ENCODE measurements at places on chromosomes 16 and 17.

DNA sequence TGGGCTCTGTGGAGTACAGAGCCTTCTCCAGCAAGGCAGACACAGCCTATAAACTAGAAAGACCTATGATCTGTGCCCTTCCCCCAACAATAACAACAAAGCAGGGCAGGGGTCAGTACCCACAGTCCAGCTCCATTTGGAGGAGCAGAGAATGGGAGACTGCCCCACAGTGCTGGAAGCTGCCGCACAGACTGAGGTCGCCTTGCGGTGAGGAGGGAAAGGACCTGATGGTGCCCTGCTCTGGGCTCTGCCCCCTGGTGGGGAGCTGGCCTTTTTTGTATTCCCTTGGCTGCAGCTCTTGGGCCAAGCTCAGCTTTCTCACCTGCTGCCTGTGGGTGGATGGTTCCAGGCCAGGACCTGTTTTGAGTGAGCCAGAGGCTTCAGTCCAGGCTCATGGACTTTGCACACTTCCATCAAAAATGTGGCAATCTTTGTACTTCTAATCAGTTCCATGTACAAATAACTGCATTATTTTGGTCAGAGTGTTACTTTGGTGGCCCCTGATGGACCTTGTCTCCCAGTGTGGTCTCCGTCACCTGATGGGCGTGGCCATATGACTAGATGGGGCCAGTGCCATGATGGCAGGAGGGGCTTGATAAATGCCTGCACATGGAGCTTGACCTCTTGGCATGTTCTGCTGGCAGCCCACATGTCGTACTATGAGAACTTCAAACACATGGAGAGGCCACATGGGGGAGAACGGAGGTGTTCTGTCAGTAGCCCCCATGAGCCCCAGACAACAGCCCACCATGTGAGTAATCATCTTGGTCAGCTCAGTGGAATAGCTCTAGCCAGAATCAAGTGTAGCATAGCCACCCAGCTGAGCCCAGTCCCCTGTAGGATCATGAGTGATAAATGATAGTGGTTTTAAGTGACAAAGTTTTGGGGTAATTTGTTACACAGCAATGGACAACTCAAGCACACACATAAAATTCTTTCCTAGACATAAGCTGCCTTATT is 24.2 kb downstream of the B9D1 start:
- DNase-seq = peak; percentile 31

DNA sequence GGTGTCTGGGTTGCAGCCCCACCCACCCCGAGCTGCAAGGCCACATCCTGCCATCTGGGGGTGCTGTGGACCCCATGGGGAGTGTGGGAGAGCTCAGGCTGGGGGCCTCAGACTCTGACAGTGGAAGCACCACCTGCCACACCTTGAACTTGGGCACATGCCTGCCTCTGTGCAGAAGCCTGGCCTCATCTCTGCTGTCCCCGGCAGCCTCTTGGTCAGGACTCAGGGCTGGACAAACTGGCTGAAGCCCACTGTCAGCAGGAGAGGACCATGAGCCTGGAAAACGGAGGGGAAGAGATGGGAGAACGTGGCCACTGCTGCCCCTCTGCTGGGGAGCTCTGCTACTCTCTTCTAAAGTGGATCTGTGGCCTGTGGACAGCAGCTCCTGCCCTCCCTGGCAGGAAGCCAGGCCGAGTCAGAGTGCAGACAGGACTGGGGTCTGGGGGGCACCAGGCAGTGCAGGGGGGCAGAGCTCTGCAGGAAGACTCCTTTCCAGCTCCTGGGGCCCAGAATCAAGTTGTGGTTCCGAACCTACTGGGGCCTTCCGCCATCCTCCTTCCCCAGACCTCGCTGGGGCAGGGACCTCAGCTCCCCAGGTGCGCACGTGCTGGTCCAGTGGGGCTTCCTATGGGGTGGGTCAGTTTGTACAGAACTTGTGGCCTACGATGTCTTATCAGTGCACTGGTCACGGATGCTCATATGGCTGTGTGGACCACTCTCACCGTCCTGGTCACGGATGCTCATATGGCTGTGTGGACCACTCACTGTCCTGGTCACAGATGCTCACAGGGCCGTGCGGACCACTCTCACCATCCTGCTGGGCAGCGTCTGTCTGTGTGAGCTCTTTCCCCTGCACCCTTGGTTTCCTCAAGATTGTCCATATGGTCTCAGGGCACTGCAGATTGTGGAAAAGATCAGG is 207.7 kb downstream of the LAT start:
- no peak for DNase-seq

GRCh38 chr16:75282466-75283281 is 31.2 kb upstream of the BCAR1 start:
- DNase-seq = no peak

DNA sequence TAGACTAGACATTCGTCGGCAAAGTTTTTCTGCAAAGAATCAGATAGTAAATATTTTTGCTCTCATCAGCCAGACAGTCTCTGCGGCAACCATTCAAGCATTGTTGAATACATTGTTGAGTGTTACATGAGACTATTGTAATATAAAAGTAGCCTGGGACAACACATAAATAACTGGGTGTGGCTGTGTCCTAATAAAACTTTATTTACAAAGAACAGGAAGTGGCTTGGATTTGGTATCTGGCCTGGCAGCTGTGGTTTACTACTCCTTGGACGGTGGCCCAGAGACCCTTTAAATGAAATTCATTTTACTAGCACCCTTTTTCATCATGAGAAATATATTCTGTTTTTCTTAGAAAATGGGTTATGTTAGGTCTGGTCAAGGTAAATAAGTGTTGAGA is 297.2 kb downstream of the WWOX start:
- no peak for DNase-seq

DNA sequence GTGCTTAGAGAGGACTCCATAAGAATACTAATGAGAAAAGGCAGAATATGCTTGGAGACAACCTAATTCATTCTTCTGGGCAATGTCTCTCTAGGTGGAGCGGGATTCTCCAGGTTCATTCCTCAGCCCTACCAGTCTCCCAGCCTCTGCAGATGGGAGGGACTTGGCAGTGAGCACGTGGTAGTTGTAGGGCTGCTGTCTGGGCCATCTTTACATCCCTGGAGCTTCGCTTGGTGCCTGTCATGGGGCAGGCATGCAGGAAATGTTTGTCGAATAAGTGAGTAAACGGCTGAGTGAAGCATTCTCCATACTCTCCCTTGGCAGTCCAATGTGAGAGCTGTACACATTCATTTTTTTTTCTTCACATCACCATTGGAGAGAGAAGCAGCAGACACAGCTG is 387.5 kb downstream of the UTP18 start:
- DNase-seq = no peak

- no peak for DNase-seq
Observed at GRCh38 chr16:75420987-75421819, 12.1 kb downstream of the CFDP1 start.

DNA sequence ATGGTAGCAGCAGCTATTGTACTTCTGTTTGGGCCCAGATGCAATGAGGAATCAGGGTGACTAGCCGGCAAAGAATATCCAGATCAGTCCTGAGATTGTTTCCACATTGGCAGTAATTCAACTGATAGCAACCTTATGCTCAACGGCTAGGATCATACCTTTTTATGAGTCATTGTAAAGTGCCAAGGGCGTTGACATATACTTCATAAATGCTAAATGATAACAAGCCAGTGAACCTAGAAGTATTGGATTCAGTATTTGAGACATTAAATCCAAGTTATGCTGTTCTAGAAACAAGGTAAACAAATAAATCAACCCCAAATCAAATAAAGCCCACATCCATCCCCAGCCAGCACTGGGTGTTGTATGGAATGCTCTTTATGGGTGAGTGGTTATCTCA is 207.1 kb upstream of the ZFHX3 start:
- DNase-seq = no peak

DNA sequence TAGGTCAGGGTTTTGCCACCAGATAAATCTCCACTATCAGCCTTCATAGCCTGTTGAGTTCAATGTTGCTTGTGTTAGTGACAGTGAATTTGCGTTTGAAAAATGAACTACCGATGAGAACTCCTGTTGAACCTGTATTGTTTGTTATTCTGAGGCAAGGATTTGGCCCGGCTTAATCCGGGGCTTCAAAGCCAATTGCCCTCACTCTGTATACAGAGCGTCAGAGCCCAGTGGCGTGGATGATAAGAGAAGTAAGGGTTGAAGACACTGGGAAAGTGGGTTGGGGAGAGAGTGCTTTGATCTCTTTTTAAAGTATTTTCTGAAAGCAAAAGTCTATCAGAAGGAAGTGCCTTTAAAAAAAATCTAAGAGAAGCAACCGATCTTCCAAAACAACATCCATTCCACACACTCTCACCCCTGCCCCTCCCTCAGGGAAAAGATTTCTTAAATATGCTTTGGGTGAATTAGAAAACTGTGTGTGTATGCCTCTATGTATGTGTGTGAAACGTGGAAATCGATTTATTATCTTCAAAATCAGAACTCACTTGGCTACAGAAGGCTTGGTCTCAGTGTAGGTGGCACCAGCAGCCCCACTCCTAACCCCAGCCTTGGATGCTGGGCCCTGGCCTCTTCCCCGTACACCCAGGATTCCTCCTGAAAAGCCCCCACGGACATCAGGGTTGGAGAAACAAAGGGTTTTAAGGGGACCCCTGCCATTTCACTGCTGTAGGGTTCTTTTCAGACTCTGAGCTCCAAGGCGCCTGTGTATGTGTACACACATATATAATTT is 8.8 kb downstream of the TBX4 start:
- DNase-seq = no peak

DNA sequence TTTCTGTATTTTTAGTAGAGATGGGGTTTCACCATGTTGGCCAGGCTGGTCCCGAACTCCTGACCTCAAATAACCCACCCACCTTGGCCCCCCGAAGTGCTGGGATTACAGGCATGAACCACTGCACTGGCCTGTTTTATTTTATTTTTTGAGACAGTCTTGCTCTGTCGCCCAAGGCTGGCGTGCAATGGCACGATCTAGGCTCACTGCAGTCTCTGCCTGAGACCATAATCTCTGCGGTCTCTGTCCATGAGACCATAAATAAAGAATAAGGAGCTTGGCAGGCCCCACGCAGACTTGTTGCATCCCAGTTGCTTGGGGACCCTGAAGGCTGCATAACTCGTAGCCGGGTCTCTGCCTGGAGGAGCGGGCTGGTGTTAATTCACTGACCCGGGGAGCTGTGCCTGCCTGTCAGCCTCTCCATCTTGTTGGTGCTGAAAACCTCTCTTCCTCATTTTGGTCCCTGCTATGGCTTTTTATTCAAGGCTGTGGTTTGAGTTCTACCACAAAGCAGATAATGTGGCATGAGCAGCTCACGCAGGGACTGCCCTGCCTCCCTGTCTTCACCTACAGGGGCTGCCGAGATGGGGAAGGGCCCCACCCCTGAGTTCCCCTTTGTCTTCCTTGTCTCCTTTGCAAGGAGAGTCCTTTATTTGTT is 82.1 kb downstream of the MSI2 start:
- no peak for DNase-seq

- no peak for DNase-seq
Observed at GRCh38 chr16:48335961-48336360, 49.3 kb downstream of the SIAH1 start.

GRCh38 chr16:16139061-16139460 is 84.2 kb downstream of the ABCC6 start:
- no peak for DNase-seq

- DNase-seq = no peak
Observed at GRCh38 chr16:20956319-20956718, 55.7 kb downstream of the LYRM1 start.

DNA sequence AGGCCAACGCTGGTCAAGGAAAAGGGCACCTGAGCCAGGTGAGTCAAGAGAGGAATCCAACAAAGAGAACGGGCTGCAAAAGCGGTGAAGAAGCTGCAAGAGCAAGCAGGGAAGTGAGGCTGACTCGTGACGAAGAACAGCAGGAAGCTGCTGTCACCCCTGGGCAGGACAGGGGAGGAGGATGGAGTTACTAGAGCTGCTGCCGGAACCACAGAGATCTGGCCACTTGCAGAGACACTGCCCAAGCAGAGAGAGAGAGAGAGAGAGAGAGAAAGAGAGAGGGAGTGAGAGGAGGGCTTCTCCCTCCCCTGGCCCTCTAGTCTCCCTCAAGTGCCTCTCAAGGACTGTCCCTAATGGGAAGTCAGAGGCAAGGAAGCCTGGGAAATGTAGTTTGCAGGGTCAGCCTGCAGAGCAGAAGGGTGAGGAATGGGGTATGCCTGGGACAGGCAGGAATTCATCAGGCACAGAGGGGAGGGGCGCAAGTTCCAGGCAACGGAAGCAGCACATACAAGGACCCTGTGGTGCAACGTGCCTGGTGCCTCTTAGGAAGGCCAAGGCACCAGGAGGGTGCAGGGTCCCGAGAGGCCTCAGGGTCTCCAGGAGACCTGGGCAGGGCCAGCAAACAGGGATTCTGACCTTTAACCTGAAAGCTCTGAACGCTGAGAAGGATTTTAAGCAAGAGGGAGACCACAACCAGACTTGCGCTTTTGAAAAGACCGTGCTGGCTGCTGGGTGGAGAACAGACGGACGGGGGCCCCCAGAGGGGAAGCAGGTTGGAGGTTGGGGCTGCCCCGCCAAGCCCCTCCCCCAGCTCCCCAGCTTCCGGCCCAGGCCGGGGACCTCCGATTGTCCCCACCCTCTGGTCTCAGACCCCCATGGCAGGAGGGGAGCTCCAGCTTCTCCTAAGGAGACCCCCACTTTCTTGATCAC is 45.8 kb upstream of the CIBAR2 start:
- no peak for DNase-seq

- DNase-seq = no peak
Observed at GRCh38 chr17:13792314-13792713, 190.6 kb upstream of the HS3ST3A1 start.

DNA sequence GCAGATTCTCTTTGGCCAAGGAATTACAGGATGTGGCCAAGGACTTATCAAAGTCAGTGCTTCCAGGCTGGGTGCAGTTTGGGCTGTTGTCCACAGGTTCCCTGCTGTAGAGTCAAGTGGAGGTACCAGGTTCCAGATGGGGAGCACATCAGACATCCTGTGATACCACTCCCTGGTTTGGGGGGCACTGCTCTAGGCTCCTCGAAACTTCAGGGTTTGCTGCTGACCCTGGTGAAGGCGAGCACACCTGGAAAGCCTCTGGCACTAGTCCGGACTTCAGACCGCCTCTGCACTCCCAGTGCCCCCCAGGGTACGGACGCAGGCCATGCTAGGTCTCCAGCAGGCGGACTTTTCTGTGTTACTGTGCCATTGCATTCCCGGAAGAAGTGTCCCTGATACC is 10.7 kb downstream of the SLC47A1 start:
- no peak for DNase-seq

DNA sequence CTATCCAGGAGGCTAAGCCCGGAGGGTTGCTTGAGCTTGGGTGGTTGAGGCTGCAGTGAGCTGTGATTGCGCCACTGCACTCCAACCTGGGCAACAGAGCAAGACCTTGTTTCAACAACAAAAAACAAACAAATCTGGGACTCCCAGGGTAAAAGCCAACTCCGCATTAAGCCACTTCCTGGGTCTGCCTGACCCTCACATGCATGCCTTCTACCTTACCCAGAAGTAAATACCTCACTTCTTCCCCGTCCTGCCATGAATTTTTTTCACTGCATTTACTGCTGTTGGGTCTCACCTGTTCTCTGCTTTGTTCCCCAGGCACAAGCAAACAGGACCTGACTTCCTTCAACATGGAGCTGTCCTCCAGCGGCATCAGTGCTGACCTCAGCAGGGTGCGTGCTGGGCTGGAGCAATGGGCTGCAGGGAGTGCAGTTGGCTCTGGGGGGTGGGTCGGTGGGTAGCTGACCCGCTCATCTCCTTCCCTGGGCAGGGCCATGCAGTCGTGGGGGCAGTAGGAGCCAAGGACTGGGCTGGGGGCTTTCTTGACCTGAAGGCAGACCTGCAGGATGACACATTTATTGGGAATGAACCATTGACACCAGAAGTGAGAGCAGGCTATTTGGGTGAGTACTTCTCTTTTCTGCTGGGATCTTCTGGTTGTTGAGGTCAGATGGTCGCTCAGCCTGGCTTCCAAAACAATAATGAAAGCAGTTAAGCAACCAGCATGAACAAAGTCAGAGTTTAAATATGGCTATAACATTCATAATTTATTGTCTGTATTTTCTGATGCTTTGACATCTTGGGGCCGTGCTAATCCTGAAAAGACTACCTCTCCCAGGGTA is 16.4 kb downstream of the ITGAL start:
- DNase-seq = no peak
